ENCODE measurements at places on chromosomes 13 and 19.

DNA sequence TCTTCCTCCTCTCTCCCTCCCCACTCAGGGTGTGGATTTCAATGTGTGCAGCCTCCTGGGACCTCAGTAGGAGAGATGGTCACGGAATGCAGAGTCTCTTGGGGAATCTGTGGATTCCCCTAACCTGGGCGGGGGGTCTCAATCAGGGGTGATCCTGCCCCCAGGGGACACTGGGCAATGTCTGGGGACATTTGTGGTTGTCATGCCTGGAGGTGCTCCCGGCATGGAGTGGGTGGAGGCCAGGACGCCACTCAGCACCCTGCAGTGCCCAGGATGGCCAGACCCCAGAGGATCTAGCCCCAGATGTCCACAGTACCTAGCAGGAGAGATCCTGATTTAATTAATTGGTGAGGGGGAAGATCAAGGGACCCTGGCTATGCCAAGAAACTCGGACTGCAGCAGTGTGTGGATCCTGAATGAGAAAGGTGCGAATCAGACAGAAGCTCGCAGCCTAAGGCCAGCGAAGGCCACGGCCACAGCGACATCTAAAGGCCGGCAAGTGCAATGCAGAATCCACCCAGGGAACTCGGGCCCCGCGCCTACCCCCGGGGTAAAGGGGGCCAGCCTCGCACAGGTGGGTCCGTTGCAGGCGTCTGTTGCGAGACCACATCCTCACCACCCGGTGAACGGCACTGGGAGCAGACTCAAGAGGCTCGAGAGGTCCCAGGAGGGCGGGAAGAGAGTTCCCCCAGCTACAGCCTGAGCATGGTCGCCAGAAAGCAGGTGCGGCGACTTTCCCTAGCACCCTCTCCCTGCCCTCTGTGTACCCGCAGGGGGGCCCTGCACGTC is 88.8 kb downstream of the GNG7 start:
- peak; percentile 38 for DNase-seq

- DNase-seq, result no peak
Observed at GRCh38 chr13:102097708-102098107, 304.1 kb downstream of the FGF14 start.

- DNase-seq, result no peak
Observed at GRCh38 chr19:35292421-35293362, 731 bp downstream of the MAG start.

DNA sequence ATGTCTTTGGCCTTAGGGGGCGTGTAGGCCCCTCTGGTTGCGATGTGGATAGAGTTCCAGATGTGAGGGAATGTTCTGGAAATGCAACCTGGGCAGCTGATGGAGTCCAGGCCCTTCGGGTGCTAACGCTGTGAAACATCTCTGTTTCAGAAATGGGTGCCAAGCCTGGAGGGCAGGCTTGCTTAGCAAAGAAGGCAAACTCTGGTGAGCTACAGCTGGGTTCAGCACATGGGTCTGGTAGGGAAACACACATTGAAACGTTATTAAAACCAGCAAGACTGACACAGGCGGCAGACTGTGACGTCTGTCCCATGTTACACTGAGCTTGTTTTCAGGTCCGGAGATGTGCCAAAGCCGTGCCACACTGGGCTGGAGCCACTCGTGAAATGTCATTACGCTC is 8.6 kb upstream of the CDC16 start:
- DNase-seq, result no peak

DNA sequence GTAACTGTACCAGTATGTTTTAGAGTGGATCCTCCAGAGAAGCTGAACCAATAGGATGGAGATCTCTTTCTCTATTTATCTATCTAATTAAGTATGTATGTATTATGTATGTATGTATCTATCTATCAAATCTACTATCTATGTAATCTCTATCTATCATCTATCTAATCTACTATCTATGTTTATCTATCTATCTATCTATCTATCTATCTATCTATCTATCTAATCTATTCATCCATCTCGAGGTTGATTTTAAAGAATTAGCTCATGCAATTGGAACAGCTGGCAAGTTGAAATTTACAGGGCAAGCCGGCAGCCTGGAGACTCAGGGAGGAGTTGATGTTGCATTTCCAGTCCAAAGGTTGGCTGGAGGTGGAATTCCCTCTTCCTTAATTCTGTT is 112.2 kb downstream of the URI1 start:
- no peak for DNase-seq

- no peak for DNase-seq
Observed at GRCh38 chr13:46062185-46062584, 9.6 kb upstream of the ZC3H13 start.

DNA sequence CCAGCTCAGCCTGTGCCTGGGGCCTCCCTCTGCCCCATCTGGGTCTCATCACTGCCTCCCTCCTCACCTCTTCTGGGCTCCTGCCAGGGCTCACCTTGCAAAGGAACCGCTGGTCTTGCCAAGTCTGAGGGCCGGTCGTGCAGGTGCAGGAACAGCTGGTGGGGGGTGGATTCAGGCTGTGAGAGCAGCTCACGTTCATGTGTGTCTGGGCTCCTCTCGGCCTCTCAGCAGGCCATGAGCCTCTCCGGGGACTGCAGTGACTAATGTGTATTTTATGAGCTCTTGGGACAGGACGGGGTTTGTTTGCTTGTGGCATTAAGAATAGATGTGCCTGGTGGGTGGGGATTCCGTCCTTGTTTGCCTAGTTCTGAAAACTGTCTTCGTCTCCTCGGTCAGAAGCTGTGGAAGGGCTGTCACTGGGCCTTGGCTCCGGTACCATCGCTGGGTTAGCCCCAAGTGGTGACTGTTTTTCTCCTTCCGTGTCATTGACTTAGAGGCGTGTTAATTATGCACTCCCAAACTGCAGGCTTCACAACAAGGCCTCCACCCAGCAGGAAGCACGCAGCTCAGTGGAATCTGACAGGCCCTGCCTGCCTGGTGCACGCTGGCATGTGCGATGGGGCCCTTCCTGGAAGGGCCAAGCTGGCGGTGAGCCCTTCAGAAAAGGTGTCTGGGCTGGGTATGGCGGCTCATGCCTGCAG is 77.6 kb downstream of the KDM4B start:
- DNase-seq, result no peak

DNA sequence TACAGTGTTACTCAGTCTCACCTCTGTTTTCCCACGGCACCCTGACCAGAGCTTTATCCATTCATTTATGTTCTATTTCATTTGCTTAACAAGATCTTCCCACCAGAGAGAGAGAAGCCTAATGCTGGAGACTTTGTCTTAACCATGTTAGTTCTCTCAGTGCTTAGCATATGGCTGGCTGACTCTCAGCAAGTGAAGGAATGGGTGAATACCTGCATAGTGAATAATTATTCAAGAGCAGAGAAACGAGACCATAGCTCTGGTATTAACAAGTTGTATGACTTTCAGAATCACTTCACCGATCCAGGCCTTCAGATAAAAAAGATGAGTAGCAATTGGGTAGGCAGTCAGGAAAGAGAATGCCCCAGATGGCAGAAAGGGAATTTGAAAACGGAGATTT is 686.3 kb downstream of the LIG4 start:
- DNase-seq, result no peak

DNA sequence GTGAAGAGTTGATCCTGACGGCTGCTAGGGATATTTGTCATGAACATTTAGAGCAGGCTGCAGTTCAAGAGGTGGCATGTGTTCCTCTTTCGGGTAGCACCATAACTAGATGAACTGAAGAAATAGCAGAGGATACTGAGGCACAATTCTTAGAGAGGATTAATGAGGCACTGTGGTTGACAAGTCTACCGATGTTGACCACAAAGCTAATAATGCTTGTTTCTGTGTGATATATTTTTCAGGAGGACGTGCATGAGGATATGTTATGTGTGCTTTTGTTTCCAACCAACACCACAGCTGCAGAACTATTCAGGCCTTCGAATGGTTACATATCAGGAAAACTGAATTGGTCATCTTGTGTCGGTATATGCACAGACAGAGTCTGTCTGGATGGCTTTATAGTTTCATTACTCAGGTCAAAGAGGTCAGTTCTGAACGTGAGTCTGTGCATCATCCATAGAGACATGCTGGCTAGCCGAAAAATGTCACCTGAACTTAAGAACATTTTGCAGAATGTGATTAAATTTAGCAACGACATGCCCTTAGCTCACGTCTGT is 210.1 kb upstream of the IRS2 start:
- no peak for DNase-seq

Data from activated T-helper 1 cell treated with Interleukin-2 at 50 U/mL for 16 hours (primary cell).